Fibroblast of skin of scalp (primary cell): ENCODE measurements at places on chromosomes 2 and 18.

GRCh38 chr2:12861344-12861930 is 144.7 kb downstream of the TRIB2 start:
- peak; percentile 62 for DNase-seq

GRCh38 chr2:134119713-134120405 is 134.0 kb upstream of the MGAT5 start:
- peak; percentile 97 for DNase-seq

- no peak for DNase-seq
Measured at GRCh38 chr2:552906-553305, 124.3 kb downstream of the TMEM18 start.

- DNase-seq: peak; percentile 94
Measured at GRCh38 chr2:10122500-10123280, at the start of gene RRM2. Gene RRM2, plus strand, starts transcription at chr2:10122739. Its CDS starts 60 bp downstream, at chr2:10122799.

GRCh38 chr2:219220652-219221402 is 2.1 kb upstream of the ABCB6 start:
- DNase-seq: no peak

GRCh38 chr2:74554820-74555531 is 456 bp downstream of the DOK1 start:
- no peak for DNase-seq

DNA sequence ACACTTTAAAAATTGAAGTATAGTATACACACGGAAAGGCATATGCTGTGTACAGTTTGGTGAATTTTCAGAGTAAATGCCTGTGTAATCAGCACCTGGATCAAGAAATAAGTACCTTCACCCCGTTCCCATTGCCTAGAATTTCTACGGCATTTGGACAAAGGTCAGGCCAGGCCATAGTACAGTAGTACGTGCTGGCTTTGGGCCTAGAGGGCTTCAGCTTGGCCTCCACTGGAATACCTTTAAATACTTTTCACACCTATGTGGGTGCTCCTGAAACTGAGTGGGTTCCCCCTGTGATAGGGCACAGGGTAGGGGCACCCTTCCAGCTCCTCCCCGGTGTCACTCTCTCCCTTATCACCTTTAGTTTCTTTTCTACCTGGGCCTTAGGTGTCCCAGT is 26.5 kb downstream of the TET3 start:
- no peak for DNase-seq

DNA sequence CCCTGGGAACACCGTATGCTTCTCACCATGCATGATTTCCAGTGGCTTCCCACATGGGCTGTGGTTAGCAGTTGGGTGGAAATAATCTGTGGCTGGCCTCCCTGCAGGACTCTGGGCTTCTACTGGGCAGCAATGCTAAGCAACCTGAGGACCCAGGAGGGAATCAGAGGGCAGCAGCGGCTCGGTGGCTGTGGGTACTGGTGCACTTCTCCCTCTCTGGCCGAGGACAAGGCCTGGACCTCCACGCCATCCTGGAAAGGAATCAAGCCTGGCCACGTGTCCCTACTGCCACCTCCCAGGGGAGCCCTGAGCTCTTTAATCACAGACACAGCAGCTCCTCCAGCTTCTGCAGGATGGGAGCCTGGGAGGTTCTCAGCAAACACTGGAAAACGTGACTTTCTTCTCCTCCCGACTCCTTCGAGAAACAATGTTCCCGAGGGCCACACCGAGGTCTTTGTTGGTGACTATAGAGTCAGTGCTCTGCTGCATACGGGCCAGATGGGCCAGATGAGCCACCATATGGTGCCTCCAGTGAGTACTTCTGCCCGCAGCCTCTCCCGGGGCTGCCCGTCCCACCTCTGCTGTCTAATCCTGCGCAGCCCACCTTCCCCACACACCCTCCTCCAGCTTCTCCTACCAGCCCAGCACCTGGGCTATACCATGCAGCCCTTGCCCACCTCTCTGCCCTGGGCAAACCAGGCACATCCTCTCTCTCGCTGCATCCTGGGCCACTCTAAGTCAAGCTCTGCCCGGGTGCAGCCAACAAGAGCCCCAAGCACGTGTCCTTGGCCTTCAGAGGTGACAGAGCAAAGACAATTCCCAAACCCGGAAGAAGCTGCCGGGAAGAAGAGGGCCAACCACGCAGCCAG is 42.8 kb upstream of the OTOS start:
- no peak for DNase-seq

DNA sequence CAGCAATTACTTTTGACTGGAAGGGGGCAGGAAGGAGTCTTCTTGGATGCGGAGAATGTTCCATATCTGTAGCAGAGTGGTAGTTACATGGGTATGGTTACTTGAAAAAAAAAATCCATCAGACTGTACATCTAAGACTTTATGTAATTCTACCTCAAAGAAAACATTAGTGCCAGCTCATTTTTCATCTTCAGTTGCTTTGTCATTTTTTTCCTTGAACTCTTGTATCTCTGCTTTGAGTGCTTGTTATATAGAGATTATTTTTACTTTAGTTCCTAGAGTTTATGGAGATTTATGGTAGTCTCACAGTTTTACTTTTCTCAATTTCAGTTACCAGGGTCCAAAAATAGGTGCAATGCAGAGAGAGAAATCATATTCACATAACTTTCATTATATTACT is 60.0 kb upstream of the ITSN2 start:
- no peak for DNase-seq

GRCh38 chr2:201246280-201246679 is 14.1 kb upstream of the CASP8 start:
- DNase-seq: no peak

DNA sequence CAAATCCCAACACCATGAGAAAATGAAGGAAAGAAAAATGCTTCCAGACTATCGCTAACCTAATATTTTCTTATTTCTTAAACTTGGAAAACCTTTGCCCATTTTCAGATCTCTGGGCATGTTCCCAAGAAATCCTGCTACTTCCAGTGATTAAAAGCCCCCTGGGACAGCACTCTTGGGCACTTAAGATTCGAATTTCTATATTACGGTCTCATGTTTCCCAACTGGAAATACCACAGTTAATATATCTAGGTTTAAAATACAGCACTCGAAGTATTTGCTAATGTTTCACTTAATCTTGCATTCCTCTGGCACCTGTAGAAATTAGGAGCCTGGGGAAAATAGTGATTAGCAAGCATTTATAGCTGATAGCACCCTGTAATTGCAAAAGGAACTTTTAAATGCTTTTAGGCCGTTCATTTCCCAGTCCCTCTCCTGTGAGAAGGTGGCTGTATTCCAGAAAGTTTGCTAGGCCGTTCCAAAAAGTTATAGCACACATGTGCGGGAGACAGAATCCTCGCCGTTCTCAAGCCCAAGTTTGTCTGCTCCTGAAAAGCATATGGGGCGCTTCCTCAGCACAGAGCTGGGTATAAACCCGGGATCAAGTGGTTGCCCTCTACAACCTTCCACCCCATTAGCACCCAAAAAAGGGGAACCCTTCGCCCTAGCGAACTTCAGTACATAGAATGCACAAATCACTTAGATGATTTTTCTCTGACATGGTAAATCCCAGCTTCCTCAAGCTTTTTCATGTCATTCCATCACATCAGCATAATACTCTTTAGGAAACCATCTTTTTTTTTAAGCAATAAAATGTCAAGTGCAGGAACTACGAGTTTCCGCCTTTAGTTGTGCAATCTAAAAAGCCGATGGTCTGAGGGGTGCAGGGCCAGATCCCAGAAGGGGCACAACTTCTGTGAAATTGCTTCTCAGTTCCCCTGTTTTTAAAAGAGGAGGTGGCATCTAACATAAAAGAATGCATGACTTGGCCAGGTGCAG is 60.6 kb downstream of the DIPK1C start:
- DNase-seq: peak; percentile 16

GRCh38 chr2:1414121-1414520 is 858 bp downstream of the TPO start:
- no peak for DNase-seq

- DNase-seq: no peak
Measured at GRCh38 chr2:20576598-20577115, 74.2 kb downstream of the HS1BP3 start.

GRCh38 chr2:237629739-237630138 is 2.4 kb downstream of the LRRFIP1 start:
- DNase-seq: peak; percentile 61

- DNase-seq: no peak
Measured at GRCh38 chr2:110852051-110852450, 119.7 kb downstream of the ACOXL start.

GRCh38 chr2:224836263-224836662 is 120.1 kb upstream of the CCDC195 start:
- DNase-seq: peak; percentile 78

DNA sequence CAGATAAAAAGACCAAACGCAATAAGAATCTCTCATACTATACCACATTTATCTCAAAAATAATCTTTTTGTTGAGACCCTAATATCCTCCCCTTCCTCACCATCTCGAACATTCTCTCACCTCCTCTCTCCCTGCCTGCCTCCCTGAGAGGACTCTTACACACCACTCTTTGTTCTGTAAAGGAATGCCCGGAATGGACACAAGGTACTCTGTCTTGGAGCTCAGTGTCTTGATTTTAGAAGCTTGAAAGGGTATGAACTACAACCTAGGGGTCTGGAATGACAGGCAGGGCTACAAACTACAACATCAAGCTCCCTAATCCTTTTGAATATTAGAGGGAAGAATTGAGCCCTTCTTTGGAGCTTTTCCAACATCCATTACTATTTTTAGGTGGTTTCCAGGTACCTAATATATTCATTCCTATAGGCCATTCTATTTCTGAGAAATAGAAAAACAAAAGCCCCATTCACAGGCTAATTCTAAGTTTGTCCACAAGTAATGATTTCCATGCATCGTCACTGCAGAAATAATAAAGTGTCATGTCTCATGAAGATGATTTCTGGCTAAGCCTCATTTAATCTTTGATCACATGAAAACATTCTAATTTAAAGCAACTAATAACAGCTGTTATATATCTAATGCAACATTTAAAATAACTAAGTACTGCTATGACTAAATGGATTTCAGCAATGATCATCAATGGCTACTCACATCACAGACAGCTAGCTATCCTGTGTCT is 60.6 kb downstream of the LRP2 start:
- no peak for DNase-seq

GRCh38 chr18:57211412-57211750 is 64.5 kb downstream of the BOD1L2 start:
- DNase-seq: no peak

DNA sequence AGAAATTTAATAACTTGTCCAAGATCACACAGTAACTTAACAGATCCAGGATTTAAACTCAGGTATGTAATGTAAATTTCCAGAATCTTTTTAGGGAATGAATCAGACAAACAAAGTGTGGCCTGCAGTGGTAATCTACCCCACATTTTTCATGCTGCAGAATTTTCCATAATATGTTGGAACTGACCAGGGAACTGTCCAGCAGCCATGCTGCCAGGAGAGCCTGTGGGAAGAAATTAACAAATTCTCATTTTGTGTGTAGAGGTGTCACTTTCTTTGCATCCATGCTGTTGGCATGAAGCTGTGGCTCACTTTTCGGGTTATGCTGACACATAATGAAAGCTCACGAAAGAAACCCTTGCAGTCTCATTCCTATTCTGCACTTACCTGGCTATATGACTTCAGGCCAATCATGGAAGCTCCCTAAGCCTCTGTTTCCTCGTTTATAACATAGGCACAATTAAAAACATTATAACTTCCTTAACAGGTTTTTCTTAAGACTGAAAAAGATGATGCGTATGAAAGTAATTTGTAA is 54.7 kb downstream of the CDKL4 start:
- DNase-seq: no peak
